ENCODE measurements at places on chromosomes 5 and 9.

GRCh38 chr5:64595031-64595855 is 89.4 kb downstream of the RGS7BP start:
- no peak for DNase-seq

DNA sequence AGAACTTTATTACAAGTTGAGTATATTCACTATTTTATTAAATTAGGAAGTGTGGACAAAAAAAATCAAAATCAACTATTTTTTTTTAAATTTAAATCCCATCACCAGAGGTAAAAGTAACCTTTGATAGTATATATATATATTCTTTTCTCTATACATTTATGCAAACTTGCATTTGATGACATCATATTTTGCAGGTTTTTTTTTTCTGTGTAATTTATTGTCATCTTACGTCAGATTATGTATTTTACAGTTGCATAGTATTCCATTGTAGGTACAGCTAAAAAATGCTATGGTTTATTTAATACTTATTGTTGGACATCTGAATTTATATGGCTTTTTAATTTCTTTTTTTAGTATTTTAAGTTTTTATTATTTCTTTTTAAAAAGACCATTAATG is 25.5 kb downstream of the APC start:
- no peak for DNase-seq

DNA sequence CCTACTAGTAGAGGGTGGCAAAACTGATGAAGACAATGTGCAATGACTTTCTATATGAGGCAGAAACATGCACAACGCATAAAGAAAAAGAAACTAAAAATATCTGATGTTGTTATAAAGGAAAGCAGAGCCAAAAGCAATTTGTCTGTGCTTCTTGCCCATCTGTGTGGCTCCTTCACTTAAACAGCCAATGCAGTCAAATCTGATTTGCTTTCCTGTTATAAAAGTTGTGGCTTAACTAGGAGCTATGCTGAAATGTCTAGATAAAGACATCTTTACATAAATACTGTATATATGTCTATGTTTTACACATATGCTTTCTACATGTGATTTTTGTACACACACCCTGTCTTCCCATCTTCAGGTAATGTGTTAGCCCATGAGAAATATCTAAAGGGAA is 508.2 kb downstream of the CETN3 start:
- DNase-seq: no peak

GRCh38 chr5:113182658-113183344 is 206.2 kb downstream of the DCP2 start:
- DNase-seq: no peak

DNA sequence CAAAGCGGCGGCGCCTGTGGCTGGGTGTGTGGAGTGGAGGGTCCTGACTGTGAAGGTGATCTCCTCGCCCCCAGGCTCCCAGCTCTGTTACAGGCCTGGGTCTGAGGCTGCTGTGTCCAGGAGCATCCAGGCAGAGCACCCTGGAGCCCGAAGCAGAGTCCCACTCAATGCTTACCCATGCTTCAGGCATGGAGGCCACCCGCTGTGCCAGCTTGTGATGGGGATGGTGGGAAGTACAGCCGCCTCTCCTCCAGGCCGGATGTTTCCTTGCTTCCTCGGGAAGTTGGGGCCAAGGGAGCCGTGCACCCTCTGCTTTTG is 255.9 kb upstream of the IRX1 start:
- DNase-seq: no peak

GRCh38 chr9:106468431-106468830 is 394.5 kb upstream of the ZNF462 start:
- DNase-seq: no peak

GRCh38 chr9:83041771-83042170 is 21.2 kb downstream of the RASEF start:
- DNase-seq: no peak

- no peak for DNase-seq
Measured at GRCh38 chr9:87602933-87603643, 105.4 kb downstream of the DAPK1 start.
